ENCODE measurements at places on chromosomes 6 and 20.
A peak's percentile ranks its signal among the peaks of the same experiment; 100 is the strongest.

DNA sequence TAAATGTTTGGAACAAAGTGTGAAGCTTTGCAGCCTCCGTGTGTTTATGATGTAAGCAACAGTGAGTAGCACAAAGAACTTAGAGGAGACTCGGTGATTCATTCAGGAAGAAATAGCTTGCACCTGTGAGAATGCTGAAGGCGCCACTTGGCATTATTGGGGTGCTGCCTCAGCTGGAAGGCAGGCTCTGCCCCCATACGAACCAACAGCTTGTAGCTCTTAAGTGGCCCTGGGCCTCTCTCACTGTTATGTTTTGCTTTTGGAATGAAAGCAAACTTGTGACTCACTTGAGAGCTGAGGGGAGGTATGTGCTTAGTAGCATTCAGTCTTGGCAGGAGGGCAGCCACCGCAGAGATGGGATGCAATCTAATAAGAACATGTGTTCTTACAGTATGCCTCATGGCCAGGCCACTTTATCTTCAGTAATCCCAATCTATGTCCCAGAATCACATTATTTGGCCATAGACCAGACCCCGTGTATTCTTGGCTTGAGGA is 310.7 kb downstream of the EYA4 start:
- no peak for DNase-seq

- DNase-seq = no peak
These were observed 63.6 kb downstream of the IPCEF1 start for GRCh38 chr6:154292855-154293519.

GRCh38 chr20:35617397-35618262 is 2.0 kb downstream of the SPAG4 start:
- DNase-seq = peak; percentile 17

- DNase-seq = no peak
These were observed 176.8 kb downstream of the CD83 start for GRCh38 chr6:14294270-14294951.

GRCh38 chr6:122050242-122050755 is 349.2 kb upstream of the HSF2 start:
- no peak for DNase-seq

- no peak for DNase-seq
These were observed 85.4 kb upstream of the FOXQ1 start for GRCh38 chr6:1226277-1227099.

DNA sequence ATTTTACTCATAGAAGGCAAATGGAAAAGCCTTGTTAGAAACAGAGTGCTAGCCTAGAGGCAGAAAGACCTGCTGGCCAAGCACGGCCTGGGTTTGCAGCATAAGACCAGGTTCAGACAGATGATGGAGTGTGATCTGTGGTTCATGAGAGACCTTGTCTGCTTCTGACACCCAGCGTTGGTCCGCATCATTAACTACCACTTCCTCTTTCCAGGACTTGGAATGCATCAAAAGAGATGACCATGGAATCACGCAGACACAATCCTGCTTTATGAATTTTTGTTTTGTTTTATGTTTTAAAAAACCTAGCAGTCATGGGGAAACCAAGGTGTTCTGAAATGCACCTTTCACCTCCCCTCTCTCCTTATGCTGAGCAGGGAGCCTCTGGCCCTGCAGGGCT is 76.8 kb upstream of the SYNDIG1 start:
- no peak for DNase-seq

- DNase-seq = no peak
These were observed 68.8 kb downstream of the AGPAT4 start for GRCh38 chr6:161204866-161205557.

- no peak for DNase-seq
These were observed 47.0 kb upstream of the GCLC start for GRCh38 chr6:53591873-53592272.

GRCh38 chr6:466564-466963 is 75.0 kb downstream of the IRF4 start:
- DNase-seq = no peak

DNA sequence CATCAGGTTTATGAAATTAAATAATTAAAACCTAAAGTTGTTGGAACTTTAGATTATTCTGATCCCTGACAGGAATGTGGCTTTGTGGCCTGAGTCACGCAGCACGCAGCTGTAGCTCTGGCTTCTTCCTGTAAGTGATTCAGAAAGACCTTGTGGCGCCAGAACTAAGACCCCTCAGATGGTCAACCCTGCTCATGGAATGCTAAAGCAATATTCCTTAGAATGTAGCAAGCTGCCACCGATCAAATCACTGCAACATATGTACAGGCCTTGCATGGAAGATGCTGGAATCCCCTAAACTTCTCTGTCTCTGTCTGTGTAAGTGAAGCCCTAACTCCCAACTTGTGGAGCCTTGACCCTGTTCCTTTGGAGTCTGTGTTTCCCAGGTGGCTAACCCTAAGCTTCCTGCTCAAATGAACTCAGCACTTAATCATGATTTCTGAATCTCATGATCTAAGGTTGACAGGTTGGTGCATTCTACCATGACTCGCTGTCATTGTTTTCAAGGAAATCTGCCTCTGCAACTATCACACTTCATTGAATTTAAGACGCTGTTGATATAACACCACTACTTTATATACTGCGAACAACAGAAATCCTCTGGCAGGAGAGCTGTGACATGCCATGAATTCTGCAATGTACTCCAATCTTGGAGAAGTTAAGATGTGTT is 111.2 kb upstream of the CST7 start:
- no peak for DNase-seq

- DNase-seq = no peak
These were observed 82.1 kb downstream of the ASXL1 start for GRCh38 chr20:32440069-32440757.

DNA sequence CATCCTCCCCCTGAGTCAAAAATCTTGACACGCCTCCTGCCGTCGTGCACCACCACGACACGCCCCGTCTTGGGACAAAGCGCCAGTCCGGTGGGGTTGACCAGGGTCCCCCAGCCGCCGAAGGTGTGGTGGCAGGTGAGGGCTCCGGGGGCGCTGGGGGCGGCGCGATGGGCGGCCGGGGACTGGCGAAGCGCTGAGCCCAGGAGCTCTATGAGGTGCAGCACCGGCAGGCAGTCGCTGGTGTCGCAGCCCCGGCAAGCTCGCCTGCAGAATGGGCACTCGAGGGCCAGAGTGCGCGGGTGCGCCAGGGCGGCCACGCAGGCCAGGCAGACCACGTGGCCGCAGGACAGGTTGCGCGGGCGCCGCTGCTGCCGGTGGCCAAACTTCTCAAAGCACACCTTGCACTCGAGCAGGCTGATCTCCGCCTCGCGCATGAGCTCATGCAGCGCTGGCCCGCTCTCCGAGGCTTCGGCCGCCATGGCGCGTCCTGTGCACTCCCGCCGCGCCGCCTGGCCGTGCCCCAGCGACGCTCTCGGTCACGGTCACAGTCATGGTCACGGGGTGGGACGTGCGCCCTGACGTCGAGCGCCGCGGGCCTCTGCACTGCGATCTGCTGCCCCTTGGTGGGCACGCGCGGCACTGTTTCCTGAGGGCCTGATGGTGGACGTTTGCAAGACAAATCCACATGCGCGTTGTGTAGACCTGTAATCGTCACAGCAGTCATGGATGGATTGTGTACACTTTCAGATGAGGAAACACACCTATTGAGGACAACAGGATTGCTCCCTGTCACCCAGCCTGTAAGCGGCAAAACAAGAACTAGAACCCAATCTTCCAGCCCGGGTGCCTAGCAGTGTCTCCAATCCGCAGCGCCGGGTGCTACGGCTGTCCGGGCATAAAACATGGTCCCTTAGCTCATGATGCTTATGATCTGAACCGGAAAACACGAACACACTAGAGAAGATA is at the start of gene NHLRC1:
NHLRC1 (minus strand) TSS at position 550 of the 966 bp plus-strand sequence; CDS start at position 479, 71 bp downstream.
- peak; percentile 43 for DNase-seq

- no peak for DNase-seq
These were observed 431.0 kb upstream of the IRAK1BP1 start for GRCh38 chr6:78436335-78436734.

DNA sequence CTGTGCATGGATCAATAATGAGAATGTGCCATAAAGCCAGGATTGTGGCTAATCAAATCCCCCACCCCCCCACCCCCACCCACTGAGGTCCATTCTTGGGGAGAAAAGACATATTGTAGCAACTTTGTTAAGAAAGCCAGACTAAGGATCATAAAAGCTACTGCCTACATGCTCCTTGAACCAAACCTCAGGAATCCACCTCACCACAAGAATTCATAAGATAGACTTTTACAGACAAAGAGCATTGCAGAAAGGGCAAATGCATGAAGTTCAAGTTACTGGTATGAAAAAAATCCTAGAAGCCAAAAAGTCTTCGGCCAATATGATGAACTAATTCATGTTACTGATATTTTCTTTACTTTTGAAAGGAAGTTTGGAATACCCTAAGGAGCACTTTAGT is 187.9 kb upstream of the ARID1B start:
- no peak for DNase-seq

- DNase-seq = no peak
These were observed 294.0 kb downstream of the SOX4 start for GRCh38 chr6:21887231-21888185.

- DNase-seq = no peak
These were observed 6.4 kb upstream of the CST2 start for GRCh38 chr20:23832775-23833513.

- no peak for DNase-seq
These were observed 50.4 kb upstream of the PTGIS start for GRCh38 chr20:49618289-49618688.

GRCh38 chr20:36248836-36249235 is 12.6 kb downstream of the AAR2 start:
- DNase-seq = no peak

- no peak for DNase-seq
These were observed 158.5 kb downstream of the HIVEP2 start for GRCh38 chr6:142786476-142786875.

DNA sequence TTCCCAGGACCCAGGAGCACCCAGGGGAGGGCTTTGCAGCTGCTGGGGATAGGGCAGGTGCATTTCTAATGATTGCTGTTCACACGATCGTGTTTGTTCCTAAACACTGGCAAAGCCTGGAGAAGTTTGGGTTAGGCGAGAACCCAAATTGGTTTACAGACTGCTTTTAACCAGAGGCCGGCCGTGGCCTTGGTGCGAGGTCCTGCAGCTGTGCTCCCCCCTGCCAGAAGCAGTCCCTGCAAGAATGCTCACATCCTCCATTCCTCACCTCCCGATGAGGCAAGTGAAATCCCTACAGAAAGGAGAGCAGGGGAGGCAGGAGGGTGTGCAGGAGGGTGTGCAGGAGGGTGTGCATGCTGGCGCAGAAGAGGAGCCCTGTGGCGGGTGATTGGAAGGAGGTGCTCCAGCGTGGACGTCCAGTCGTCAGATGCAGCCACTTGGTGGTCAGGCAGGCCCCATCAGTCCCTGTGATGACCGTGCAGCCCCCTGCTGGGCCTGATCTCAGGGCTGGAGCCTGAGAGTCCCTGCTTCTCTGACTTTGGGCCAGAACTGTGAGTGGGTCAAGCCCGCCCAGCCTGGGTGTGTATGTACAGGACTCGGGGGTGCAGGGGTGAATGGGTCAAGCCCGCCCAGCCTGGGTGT is 55.7 kb upstream of the FRMD1 start:
- DNase-seq = no peak

GRCh38 chr20:48695255-48695654 is 132.5 kb downstream of the PREX1 start:
- DNase-seq = no peak

GRCh38 chr6:134703206-134703605 is 246.7 kb downstream of the ALDH8A1 start:
- DNase-seq = no peak

DNA sequence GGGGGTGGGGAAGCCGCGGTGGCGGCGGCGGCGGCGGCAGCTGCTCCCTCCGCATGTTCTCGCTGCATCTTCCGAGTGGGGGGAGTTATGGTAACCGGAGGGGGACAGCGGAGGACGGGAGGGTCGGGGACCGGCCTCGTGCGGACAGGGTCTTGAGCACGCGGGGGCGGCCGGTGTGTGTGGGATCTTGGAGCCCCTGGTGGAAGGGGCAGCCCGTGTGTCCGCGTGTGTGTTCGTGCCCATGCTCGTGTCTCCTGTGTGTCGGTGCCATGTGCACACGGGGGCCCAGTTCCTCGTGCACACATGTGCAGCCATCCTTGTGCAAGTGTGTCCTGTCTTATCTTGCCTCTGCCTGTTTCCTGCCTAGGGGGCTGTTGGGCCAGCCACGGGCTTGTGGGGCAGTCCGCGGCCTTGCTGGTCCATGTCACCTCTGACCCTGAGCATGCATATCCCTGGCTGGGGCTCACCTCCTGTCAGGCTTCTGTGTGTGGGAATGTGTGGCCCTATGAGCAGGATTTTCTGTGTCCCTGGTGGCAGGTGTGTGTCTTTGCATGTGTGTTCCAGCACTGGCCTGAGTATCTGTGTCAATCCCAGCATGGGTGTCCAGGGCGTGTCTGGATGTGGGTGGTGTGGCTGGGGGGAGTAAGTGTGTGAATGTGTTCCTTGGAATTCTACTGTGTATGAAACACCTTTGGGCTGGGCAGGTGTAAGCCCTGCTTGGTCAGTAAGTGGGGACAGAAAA is 8.5 kb downstream of the SYNGAP1 start:
- no peak for DNase-seq

DNA sequence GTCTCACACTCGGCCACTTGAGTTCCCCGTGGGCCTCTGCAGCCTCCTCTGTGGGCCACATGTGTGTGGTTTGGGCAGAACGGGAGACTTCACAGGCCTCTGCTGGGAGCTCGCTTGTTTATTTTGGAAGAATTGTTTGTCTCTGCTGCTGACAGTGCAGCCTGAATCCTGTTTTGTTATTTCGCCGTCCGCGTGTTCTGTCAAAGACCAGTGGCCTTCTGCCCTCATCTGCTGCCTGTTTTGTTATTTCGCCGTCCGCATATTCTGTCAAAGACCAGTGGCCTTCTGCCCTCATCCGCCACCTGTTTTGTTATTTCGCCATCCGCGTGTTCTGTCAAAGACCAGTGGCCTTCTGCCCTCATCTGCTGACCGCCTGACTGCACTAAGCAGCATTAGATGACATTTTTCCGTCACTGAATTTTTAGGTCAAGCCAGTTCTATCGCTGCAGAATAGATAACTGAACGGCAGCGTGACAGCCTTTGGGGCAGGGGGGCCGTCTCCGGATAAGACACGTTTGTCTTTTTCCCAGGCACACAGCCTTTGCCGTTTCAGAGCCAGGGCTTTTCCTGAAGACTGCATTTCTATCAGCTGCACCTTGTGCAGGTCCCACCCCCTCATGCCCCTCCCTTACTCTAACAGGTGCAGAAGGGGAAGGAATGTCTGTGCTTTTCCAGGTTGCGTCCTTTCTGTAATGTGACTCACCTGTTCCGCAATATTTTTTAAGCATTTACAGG is 158.5 kb upstream of the AFDN start:
- DNase-seq = no peak

DNA sequence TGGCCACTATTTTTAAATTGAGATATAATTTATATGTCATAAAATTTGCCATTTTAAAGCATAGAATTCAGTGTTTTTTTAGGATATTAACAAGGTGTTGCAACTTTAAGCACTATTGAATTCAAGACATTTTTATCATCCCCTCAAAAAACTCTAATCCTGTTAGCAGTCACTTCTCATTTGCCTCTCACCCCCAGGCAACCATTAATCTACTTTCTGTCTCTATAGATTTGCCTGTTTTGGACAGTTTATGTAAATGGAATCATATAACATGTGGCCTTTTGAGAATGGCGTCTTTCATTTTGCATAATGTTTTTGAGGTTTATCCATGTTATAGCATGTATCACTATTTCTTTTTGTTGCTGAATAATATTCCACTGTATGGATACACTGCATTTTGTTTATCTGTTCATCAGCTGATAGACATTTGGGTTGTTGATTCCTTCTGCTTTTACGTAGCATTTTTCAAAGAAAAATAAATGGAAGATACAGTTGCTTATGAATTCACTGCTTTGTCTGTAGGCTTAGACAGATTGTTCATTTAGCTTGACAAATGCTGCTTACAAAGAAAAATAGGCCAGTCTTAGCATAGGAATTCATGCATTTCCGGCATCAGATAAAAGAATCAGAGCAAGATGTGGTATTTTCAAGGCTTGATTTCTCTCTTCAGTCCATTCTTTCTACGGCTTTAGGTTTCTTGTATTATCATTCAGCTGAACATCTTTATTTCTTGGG is 52.9 kb downstream of the STK4 start:
- DNase-seq = no peak

Measured in T-helper 9 cell (primary cell).